Astrocyte of the cerebellum (primary cell): ENCODE measurements at places on chromosomes 5 and 9.

GRCh38 chr9:16074963-16075362 is 522.1 kb downstream of the CCDC171 start:
- DNase-seq = no peak

- no peak for DNase-seq
Measured at GRCh38 chr5:139696167-139696893, 48.2 kb downstream of the CXXC5 start.

DNA sequence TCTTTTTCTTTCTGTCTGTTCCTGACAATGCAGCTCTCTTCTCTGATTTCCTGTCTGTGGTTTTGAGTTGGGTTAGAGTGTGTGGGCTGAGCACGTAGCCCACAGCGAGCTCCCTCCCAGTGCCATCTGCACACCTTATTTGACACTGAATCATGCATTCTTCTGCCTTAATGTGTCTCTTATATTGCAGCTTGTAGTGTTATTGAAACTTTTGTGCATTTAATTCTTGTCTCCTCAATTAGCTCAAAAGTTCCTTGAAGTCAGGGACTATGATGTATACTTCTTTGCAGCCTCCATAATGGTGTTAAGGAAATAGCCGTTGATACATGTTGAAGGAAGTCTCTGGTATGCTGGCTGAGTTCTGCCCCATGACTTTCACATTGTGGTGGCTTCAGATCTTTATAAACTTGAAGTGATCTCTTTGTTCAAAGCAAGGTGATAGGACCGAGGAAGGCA is 576.2 kb upstream of the CLINT1 start:
- DNase-seq = no peak

- DNase-seq = no peak
Measured at GRCh38 chr5:122259995-122260394, 52.0 kb upstream of the SNCAIP start.

DNA sequence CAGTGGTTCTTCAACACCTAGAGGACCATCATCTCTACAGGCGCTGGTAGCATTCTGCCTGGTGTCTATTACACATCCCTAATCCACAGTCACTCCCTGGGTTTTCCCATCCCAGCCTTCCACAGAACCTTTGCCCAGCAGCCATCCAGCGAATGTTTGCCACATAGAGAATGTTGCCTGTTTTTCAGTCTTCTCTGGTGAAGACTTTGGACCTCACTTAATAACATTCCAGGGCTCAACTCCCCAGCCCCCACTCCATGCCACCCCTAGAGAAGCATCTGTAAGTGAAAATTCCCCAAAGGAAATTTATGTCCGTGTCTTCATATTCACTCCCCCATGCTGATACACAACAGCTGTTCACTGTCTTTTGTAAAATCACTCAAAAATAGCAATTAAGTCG is 249.6 kb downstream of the AOPEP start:
- no peak for DNase-seq

GRCh38 chr9:89563571-89564345 is 41.1 kb upstream of the GADD45G start:
- no peak for DNase-seq

GRCh38 chr5:4981608-4982007 is 158.5 kb upstream of the ADAMTS16 start:
- DNase-seq = no peak

GRCh38 chr9:88090151-88090581 is 48.1 kb downstream of the SPATA31C2 start:
- DNase-seq = no peak

GRCh38 chr5:150172145-150172544 is 5.6 kb downstream of the CDX1 start:
- no peak for DNase-seq

DNA sequence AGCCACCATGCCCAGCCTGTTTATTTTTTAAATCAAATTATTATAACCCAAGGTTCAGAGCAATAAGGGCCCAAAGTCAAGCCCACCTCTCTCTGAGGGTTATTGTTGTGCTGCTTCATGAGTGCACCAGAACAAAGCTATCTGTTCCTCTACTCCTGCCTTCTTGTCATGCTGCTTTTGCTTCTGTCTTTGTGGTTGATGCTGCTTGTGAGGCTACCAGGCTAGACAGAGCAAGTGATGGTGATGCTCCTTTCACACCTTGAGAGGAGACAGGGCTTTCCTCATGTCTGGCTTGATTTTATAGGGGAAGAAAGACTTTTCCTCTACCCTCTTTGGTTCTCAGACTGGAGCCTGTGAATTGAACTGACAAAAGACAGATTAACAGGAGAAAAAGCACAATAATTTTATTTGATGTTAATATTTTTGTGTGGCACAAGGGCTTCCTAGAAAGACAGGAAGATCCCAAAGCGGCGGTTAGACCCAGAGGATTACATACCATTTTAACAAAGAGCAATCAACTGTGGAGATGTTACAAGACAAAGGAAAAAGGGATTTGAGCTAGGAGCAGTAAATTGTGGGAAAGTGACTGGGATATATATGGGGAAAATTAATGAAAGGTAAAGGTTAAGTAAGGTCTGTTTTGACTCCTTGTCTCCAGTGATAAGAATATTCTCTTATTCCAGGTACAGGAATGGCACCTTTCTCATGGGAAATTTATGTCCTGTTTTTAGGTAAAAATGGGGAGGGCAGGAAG is 4.4 kb upstream of the CD180 start:
- no peak for DNase-seq

DNA sequence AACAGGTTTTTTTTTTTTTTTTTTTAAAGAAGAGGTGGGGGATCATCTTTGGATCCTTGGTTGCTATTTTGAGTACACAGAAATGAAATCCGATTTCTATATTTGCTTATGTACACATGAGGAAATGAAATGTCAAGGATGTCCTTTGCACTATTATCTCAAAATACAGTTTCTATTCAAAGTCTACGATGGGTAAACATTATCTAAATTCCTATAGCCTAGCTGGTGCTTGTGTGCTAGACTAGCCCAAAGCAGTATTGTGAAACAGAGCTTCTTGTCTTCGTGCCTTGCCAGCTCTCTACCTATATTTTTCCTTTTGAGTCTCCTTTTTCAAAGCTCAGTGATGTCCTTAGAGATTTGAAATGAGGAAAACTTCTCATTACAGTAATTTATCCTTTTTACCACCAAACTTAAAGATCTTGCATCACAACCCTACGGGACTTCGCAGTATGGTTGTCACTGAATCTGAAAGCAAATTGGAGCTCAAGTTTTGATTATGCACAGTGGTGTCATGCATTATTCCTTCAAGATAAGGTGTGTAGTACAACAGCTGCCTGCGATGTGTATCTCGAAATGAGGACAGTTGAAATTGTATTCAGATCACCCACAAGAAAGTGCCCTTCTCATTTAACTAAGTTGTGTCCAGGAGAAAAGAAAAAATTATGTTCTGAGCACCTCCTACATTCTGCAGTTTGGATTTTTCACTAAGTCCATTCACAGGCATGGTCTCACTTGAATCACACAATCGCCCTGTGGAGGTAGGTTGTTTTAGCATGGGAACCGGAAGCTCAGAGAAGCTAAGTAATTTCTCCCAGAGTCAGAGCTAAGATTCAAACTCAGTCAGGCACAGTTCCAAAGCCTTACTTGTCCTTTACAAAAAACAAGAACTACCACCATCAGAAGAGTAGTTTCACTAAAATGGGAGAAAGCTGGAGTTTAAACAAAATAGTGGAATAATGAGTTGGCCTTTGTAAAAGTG is 379.0 kb downstream of the GLIS3 start:
- DNase-seq = no peak

DNA sequence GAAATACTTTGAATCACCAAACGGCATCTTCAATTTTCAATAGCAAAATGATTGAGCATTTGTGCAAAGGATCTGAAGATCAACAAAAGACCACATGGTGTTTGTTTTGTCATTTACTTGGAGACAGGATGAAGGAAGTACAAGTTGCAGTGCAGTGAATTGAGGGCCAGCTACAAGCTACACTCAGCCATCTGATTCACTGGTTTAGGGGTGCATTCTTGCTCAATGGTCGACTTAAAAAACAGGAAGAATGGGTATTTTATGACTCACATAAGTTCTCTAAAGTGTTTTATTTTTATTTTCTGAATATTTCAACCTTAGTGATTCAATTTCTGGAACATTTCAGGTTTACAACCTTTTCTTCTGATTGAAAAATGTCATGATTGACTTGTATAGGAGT is 412.1 kb upstream of the ADAMTSL1 start:
- no peak for DNase-seq
